NCI-H2081 (cell line): ENCODE measurements at places on chromosomes 7 and 10.

GRCh38 chr10:60978287-60979115 lies 34.5 kb upstream of the RHOBTB1 start:
- no peak for DNase-seq

DNA sequence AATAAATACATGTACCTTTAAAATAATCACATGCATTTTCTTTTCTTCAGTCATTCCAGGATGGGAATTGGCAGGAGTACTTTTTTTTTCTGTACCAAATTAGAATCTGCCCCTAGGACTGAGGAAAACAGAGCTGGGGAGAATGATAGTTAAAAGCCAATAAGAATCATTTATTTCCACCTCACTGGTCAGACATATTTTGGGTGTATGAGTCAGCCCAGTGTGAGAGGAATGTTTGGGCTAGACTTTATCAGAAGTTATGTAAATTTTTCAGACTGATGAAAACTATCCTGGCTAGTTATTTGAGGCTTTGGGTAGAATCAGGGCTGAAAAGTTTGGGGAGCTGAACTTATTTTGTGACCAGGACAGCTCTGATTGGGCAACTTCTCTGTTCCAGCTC lies 303.1 kb upstream of the NPSR1 start:
- DNase-seq = no peak

DNA sequence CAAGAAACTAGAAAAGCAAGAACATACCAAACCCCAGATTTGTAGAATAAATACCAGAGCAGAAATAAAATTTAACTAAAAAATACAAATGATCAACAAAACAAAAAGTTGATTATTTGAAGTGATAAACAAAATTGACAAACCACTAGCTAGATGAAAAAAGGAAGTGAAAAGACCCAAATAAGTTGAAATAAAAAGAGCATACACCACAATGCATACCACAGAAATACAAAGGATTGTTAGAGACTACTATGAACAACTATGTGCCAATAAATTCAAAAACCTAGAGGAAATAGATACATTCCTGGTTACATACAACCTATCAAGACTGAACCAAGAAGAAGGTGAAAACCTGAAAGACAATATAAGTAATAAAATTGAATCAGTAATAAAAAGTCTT lies 333.4 kb downstream of the SH2D4B start:
- no peak for DNase-seq

GRCh38 chr10:100103581-100103980 lies 21.9 kb upstream of the CPN1 start:
- DNase-seq = no peak

DNA sequence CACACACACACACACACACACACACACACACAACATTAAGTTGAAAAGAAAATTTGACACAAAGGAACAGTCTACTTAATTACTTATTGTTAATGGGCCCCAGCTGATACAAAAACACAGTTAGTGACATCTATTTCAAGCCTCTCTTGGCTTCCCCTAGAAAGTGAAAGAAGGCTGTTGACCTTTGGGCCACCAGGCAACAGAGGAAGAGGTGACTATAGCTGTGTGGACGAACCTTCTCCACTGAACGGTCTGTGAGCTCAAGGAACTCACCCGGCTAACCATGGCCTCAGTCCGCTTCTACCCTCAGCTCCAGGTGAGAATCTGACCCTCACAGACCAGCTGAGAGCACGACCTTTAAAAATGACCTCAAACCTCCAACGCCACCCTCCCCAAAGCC lies 32.9 kb upstream of the CALN1 start:
- no peak for DNase-seq

DNA sequence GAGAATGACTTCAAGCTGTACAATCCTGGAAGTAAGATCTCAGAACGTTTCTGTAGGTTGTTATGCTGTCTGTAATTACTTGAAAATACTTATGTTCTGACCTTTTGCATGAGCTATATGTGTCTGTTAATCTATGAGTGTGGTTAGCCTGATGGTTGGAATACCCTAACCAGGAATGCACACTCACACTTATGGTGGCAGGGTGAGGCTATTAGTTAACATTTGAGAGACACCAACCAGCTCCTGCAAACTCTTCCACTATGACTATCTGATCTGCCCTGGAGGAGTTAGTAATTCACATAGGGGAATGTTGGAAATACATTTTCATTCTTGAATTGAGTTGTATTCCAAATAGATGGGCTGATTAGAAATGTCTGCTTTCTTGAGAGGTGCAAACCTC lies 450.3 kb downstream of the INHBA start:
- DNase-seq = no peak

- DNase-seq = peak; percentile 30
Measured at GRCh38 chr10:124745673-124746072, 1.5 kb upstream of the FAM53B start.

DNA sequence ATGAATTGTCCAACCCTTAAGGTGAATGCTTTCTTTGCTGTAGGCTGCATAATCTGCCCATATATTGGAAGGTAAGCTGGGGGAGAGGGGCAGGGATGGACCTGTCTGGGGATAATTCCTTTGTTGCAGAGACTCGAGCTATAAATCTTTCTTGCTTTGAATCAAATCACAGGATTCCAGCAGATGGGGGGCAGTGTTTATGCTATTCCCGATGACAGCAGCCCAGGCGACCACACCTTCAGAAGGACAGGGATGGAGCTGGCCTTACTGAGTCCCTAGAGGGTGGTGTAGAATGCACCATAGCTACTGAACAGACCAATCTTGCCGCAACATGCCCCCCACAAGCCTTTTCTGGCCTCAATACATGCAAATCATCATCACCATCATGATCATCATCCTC lies 2.5 kb downstream of the PODXL start:
- DNase-seq = no peak

- peak; percentile 21 for DNase-seq
Measured at GRCh38 chr7:135877805-135878204, 99.4 kb downstream of the MTPN start.

DNA sequence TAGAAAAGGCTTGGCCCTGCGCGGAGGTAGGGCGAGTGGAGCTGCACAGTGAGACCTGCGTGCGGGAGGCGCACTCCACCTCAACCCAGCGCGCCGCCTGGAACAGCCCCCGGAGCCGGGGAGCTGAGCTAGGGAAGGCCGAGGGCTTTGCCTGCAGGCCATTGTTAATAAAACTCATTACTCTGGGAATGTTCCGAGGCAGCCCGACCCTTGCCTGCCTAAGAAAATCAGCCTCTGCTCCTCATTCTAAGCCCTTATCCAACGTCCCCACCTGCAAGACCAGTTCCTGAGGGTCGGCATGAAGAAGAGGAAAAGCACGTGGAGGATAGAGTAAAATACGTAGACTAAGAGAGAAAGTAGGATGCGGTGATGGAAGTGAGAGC lies 55.3 kb downstream of the C7orf25 start:
- DNase-seq = no peak

GRCh38 chr10:74748468-74749031 lies 77.8 kb upstream of the KAT6B start:
- DNase-seq = no peak
